ENCODE measurements at places on chromosomes 7 and 10.

DNA sequence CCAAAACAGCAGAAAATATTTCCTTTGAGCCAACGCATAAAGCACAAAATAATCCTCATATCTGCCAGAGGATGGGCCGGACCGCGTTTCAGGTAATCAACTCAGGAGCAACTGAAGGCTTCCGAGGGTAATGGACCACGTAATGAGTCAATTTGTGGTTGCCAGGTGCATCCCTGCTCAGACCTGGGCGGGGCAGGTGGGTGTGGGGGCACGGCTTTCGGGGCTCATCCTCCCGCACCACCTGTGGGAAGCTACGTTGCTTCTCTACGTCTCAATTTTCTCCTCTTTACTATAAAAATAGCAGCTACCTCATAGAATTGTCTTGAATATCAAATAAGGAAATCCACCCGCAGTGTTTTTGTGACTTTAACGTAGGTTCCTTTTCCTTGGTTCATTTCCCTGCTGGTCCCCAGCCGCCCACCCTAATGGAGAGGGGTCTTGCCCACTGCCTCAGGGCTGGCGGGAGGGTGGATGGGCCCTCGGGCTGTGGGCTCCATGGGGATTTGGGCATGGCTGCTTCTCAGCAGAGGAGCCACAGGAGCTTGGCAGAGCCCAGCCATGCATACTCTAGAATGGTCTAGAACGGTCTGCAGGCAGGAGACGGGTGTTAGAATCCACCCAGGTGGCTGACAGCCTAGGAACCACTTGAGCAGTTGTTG, 324.7 kb downstream of the ADARB2 start:
- DNase-seq = no peak

- DNase-seq = no peak
These were observed 69.5 kb downstream of the LMBR1 start for GRCh38 chr7:156823435-156823834.

- DNase-seq = no peak
These were observed 42.3 kb downstream of the ARID5B start for GRCh38 chr10:61943674-61944378.

DNA sequence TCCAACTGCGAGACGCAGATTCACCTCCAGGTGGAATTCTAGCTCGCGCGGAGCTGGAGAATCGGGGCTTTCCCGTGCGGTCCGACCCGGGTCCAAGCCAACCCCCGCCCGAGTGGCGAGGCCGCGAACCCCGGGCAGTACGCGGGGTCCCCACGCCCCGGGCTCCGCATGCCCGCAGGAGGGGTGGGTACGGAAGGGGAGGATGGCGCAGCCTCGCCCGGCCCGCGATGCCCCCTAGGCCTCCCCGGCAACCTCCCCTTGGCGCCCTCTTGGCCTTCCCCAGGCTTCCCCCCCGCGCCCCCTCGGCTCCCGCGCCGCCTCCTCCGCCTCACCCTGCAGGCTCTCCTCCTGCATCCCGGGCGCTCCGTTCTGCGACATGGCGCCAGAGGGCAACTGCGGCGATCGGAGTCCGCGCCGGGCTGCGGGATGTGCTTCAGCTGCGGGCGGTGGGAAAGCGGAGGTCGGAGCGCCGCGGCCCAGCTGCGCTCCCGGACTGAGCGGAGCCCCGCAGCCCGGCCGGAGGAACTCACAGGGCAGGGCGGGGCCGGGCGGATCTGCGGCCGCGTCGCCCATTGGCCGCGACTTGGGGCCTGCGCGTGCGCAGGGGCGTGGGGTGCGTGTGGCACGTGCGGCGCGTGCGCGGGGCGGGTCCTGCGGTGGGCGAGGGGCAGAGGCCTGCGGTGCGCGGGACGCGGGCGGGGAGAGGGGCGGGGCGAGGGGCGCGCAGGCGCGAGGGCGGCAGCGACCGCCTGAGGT, at the start of gene BNIP3:
Gene BNIP3 (minus strand): TSS at position 495 of the 756 bp plus-strand sequence. CDS start 117 bp downstream, at position 378.
- peak; percentile 100 for DNase-seq

- no peak for DNase-seq
These were observed 18.8 kb downstream of the DNAJC2 start for GRCh38 chr7:103325744-103326143.

DNA sequence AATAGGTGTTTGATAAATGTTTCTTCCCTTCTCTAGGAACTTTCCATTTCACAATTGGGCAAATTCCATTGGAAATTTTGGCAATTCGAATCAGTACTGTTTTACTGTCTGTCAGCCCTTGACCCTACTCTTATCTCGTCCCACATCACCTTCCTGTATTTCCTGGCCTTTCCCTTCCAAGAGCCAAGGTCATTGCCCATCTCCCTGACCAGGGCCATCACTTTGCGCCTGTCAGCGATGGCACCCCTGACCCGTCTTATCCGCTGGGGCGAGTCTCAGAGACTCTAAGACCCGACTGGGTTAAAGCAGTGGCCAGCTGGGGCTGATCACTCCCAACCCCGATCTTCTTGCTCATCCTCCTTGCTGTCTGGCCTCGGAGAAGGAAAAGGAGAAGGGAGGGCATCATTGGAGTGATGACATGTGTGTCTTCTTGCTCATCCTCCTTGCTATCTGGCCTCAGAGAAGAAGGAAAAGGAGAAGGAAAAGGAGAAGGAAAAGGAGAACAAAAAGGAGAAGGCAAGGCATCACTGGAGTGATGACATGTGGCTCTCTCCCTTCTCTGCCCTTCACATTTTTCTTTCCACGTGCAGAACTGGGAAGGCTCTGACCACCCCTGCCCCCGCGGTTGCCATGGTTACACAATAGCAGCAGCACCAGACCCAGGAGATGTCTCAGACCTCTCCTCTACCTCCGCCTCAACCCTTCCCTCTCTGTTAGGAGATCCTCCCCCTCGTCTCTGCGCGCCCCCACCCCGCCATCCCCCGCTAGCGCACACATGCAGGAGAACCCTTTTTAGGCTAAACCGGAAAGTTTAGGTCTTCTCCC, 2.0 kb downstream of the SEMA3D start:
- DNase-seq = no peak

DNA sequence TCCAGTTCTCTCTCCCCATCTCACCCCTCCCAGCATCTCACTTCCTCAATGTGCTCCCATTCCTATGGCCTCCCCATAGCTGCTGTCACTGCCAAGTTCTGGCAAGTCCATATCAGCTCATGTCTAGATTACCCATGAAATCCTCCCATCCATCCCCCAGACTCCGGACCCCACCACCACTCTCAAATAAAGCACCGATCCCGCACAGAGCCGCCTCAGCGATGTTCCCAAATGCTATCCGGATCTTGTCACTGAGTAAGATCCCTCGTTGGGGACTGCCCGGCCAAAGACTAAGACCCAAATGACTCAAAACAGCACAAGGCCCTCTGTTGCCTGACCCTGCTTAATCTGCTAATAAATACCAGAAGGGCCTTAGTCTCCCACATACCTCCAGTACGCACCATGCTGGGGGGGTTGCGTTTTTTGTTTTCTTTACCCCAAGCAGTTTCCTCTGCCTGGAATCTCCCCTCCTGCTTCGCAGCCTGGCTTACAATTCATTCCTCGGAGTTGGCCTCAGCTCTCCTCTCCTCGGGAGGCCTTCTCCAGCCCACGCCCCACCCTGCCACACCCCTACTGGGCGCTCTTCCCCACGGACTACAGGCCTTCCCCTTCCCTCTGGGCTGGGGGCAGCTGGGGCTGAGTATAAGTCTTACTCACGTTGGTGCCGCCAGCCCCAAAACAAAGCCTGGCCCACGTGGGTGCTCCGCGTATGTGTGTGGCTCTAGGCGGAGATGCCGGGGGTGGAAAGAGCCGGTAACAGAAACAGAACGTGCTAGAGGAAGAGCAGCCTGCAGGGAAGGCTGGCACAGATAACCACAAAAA, 1.8 kb upstream of the DUSP5 start:
- no peak for DNase-seq

DNA sequence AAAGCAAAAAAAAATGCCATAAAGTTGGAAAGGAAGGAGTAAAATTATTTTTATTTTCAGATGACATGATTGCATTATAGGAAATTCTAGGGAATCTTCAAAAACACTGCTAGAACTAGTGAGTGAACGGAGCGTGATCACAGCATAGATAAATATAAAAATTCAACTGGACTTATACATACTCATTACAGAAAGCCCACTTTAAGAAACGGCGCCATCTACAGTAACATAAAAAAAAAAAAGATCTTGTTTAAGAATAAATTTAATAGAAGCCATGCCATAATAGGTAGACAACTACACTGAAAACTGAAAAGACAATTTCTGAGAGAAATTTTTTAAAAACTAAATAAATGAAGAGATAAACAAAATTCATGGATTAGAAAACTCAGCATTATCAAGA, 623.1 kb upstream of the MGMT start:
- no peak for DNase-seq

GRCh38 chr7:84637568-84638338, 443.2 kb upstream of the SEMA3A start:
- no peak for DNase-seq

DNA sequence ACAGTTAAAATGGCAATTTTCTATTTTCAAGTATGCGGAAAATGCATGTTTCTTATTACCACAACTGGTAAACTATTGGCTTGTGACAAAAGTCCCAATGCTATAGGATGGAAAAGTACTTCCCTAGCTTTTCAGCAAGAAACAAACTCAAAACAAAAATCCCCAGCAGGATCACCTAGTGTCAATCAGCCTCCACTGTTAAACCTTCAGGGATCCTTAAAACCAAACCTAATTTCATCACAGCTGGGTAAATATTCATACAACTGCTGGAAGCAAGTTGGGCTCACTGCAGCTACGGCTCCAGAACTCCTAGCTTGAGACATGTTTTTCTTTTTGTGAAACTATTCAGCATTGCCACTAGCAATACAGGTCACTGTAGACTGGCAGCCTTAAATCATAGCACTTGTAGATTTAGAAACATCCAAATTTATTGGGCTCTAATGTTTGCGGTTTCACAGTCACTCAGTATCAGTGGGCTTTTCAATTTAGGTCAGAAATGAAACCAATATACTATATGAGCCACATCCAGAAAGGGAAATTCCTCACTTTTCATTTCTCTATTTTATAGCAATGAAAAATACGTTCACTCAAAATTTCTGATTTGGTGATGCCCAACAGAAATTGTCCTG, 145.2 kb upstream of the ANK3 start:
- no peak for DNase-seq

GRCh38 chr10:61750943-61751471, 88.3 kb downstream of the CABCOCO1 start:
- peak; percentile 27 for DNase-seq

- DNase-seq = no peak
These were observed 205.7 kb upstream of the IGFBP3 start for GRCh38 chr7:46126675-46127300.

- peak; percentile 1 for DNase-seq
These were observed 167.6 kb downstream of the AMPH start for GRCh38 chr7:38463277-38464225.

GRCh38 chr10:52135101-52135500, 179.0 kb upstream of the DKK1 start:
- no peak for DNase-seq

DNA sequence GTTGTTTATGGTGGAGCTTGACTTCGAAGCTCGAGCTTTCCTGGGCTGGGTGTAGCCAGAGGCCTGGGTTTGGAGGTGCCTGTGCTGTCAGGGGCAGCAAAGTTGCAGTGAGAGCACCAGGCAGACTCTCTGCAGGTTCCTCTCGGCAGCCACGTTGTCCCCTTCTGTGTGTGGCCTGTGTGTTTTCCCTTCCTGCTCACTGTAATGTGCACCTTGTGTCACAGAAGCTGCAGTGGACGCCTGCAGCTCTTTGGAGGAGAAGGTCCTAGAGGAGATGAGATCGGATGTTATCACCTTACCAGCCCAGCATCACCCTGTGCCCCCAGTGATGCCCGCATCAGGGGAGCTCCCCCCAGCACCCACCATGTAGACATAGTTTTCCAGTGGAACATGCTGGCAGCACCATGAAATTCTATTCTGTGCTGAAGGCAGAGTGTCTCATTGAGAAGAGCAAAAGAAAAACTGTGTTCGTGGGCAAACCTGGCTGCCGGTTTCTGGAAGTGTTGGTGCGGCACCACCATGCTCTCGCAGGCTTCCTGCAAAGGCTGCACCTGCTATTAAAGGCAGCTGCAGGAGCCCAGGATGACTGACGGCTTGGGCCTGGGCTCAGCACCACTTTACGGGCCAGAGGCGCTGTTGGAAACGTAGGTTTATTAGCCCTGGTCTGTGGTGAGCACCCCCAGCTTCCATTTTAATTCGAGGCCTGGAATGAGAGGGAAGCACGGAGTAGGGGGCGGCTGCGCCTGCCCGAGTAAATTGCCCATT, 609.8 kb upstream of the FOXK1 start:
- no peak for DNase-seq

DNA sequence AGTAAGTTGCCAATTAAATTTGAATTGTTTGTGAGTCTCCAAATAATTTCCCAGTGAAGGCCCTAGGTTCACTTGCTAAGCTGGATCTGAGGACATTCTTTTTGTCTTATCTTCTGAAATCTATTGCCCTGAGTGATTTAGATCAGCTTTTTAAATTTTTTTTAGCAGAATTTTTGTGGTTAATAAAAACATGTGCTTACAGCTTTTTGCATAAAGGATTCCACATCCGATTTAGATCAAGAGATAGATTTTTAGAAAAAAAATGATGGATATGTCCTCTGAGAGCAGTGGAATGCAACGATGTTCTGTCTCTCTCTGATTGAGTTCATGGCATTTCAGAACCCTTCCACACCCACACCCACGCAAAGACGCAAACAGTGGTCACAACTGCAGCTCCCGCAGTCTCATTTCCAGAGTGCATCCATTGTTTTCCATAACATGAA, 358.8 kb downstream of the SUGCT start:
- no peak for DNase-seq

GRCh38 chr10:83184641-83185040, 954.7 kb upstream of the GHITM start:
- no peak for DNase-seq

- peak; percentile 17 for DNase-seq
These were observed 42.3 kb downstream of the NOC3L start for GRCh38 chr10:94320285-94320914.

DNA sequence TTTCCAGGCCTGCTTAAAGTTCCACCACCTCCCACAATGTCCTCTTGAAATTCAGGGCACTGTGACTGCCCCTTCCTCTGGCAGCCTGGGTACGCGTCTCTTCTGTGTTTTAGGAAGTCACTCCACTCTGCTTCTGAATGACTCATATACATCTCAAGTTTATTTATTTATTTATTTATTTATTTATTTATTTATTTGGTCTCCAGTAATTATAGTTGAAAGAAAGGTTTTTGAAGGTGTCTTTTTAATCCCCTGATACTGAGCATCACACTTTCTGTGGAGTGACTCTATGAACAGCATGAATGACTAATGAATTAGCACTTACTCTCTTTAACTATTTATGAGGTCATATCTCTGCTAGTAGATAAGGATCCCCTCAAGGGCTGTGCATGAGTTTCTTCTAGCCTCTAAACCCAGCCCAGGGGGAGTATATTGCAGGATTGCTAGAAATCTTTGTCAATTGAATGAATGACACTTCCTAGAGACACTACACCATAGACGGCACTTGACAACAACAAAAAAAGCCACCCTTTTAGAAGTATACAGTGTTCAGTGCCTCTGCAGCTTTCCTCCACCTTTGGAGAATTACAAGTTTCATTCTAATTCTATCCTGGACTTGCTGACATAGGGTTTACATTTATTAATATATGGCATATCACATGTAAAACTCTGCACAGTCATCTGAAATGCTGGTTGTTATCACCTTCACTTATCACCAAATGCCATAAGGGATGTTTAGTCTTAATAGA, 2.1 kb downstream of the MACC1 start:
- DNase-seq = no peak

Measured in GM19239 (cell line).